ENCODE measurements at places on chromosomes 3 and 15. TPM values are rescaled to one million over a fixed set of nuclear protein-coding genes. Genes with fewer than 3 reads are reported as not detected.

Gene ST6GAL1
- total RNA-seq = 84.3 TPM

Gene GPR149
- not detected for total RNA-seq

Gene ZFYVE19
- total RNA-seq = 24.7 TPM

Gene GOLGA8T
- total RNA-seq = 0.47 TPM

Gene CCDC71
- 11.9 TPM for total RNA-seq

Gene ZNF619
- 3.6 TPM for total RNA-seq

Gene GUCA1C
- 5.8 TPM for total RNA-seq

Gene RFTN1
- 22.9 TPM for total RNA-seq

Gene SAMMSON
- total RNA-seq = not detected

Gene SLC12A8
- not detected for total RNA-seq

Gene GOLGA8J
- total RNA-seq = 0.41 TPM

Gene RNU6-1
- not detected for total RNA-seq

Gene C3orf85
- not detected for total RNA-seq

Gene ANKUB1
- total RNA-seq = not detected

Gene TEX55
- not detected for total RNA-seq

Gene CRABP1
- not detected for total RNA-seq

Gene KLHDC8B
- 92.5 TPM for total RNA-seq

Gene CCR8
- total RNA-seq = not detected

Gene ASTE1
- 4.0 TPM for total RNA-seq

Gene RBM6
- total RNA-seq = 40.4 TPM

Gene LEKR1
- 0.71 TPM for total RNA-seq

Data from left ventricle myocardium inferior (tissue), 1 donor.